ENCODE measurements at places on chromosomes 11 and 22.

- DNase-seq, result peak; percentile 45
Measured at GRCh38 chr11:115256397-115257197, 247.6 kb downstream of the CADM1 start.

DNA sequence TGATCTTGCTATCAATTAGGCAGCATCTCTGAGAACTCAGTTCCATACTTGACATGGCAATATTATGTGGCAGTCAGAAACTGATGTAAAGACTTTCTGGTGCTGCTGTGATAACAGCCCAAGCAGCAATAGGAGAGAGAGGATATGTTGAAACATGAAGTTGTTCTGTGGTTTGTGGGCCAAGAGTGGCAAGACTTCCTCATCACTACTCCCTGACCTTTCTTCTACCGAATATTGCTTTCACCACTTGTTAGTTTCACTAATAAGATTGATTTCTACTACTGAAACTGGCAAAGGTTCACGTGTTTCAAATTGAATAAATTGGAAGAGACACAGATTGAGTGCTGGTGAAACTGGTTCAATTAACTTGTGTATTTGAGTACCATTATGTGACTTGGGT lies 852.6 kb upstream of the RAG2 start:
- DNase-seq, result no peak

- no peak for DNase-seq
Measured at GRCh38 chr11:77886401-77886800, 65.5 kb downstream of the AAMDC start.

- DNase-seq, result no peak
Measured at GRCh38 chr22:20771918-20772625, 1.8 kb upstream of the SERPIND1 start.

GRCh38 chr11:70483077-70483861 lies 84.9 kb downstream of the CTTN start:
- no peak for DNase-seq
